CD4-positive, CD25-positive, alpha-beta regulatory T cell (primary cell): ENCODE measurements at places on chromosomes 4 and X. TPM values are rescaled to one million over a fixed set of nuclear protein-coding genes. Genes with fewer than 3 reads are reported as not detected.

- DNase-seq = no peak
- no peaks in the 10 kb centered on the region for H3K4me1 ChIP-seq
Observed at GRCh38 chrX:34657726-34658070, 613 bp upstream of the TMEM47 start.

GRCh38 chr4:12458621-12459020, 1025.5 kb downstream of the RAB28 start:
- no peak for DNase-seq
- no peak overlapping the region for H3K4me3 ChIP-seq
- H3K27me3 ChIP-seq = no peaks in the 10 kb centered on the region
- H3K36me3 ChIP-seq = no peaks in the 10 kb centered on the region

DNA sequence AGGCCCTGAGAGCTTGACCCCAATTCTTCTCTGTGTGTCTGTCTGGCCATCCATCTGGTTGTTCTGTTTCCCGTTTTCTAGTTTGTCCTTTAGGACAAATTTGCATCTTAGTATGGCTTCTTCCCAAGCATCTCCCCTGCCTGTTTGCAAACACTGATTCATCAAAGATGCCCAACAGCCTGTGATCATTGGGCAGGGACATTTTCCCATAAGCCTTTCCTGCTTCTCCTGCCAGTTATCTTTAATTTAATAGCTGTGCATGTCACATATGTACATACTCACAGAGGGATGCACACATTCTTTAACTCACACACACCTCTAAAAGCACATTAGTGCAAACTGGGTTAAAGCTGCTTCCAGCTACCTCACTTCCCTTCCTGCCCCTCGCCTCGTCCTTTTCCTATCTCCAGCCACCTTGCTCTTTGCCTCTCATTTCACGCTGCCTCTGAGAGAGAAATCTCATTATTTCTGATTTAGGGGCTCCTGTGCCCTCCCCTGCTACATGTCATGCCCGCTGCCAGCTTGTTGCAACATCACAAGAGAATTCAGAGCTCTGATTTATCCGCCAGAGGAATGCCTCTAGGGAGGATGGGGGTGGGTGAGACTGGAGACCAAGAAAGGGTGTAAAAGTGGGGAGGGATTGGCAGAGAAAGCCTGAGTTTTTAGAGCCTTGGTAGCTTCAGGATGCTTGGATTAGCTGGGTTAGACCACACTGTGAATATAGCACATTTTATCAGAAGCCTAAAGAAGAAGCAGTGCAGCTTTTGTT, 100.6 kb downstream of the NHS start:
- no peak overlapping the region for H3K4me3 ChIP-seq
- H3K4me1 ChIP-seq = no peaks in the 10 kb centered on the region
- H3K27me3 ChIP-seq = no peaks in the 10 kb centered on the region
- H3K36me3 ChIP-seq = no peaks in the 10 kb centered on the region
- DNase-seq = no peak
- H3K27ac ChIP-seq = no peak overlapping the region

The S100G gene
- not detected for total RNA-seq

The RNF150 gene
- 0.07 TPM for total RNA-seq

- H3K4me3 ChIP-seq = no peak overlapping the region
- no peak for DNase-seq
- H3K4me1 ChIP-seq = no peaks in the 10 kb centered on the region
- H3K27ac ChIP-seq = no peak overlapping the region
- no peaks in the 10 kb centered on the region for H3K27me3 ChIP-seq
Observed at GRCh38 chrX:130826249-130826648, 76.8 kb downstream of the ENOX2 start.

DNA sequence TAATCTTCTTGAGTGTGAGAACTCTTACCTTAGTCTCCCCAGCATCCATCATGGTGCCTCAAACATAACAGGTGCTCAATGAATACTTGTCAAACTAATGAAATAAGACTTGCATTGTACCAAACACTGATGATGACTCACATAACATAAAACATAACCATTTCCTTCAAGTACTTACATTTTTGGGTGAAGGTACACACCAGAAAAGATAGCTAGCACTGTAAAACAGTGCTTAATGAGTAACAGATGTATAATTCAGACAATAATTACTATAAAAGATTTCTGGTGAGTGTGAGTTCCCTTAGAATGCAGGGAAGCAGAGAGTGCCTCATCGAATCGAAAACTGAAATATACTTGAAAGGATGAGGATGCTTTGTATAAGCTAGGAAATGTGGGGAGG, 70.1 kb upstream of the HCCS start:
- no peaks in the 10 kb centered on the region for H3K27me3 ChIP-seq
- H3K27ac ChIP-seq = no peak overlapping the region
- no peak overlapping the region for H3K4me3 ChIP-seq
- no peaks in the 10 kb centered on the region for H3K36me3 ChIP-seq
- no peak for DNase-seq
- H3K4me1 ChIP-seq = no peaks in the 10 kb centered on the region

The VCX3B gene
- not detected for total RNA-seq

GRCh38 chr4:143281507-143282190, 55.0 kb upstream of the GAB1 start:
- H3K4me1 ChIP-seq = no peaks in the 10 kb centered on the region
- H3K36me3 ChIP-seq = no peaks in the 10 kb centered on the region

GRCh38 chr4:114535725-114536124, 62.9 kb upstream of the UGT8 start:
- no peak for DNase-seq
- H3K4me1 ChIP-seq = no peaks in the 10 kb centered on the region
- no peak overlapping the region for H3K4me3 ChIP-seq

GRCh38 chr4:73864961-73865360, 4.2 kb upstream of the CXCL1 start:
- H3K36me3 ChIP-seq = no peaks in the 10 kb centered on the region
- H3K4me1 ChIP-seq = no peaks in the 10 kb centered on the region
- H3K27ac ChIP-seq = no peak overlapping the region
- no peaks in the 10 kb centered on the region for H3K27me3 ChIP-seq
- no peak overlapping the region for H3K4me3 ChIP-seq

The DUSP9 gene
- not detected for total RNA-seq

The SSX2B gene
- total RNA-seq = not detected

The DDIT4L gene
- not detected for total RNA-seq

The RPL34 gene
- 2,139 TPM for total RNA-seq

GRCh38 chrX:39063702-39064101, 262.4 kb downstream of the MID1IP1 start:
- no peaks in the 10 kb centered on the region for H3K4me1 ChIP-seq
- no peaks in the 10 kb centered on the region for H3K36me3 ChIP-seq
- DNase-seq = no peak
